ENCODE measurements at places on chromosomes 5 and 9. TPM values are rescaled to one million over a fixed set of nuclear protein-coding genes. Genes with fewer than 3 reads are reported as not detected.

- no peak for DNase-seq
Observed at GRCh38 chr5:8458038-8458383, 589.1 kb downstream of the MTRR start.

- no peak for DNase-seq
Observed at GRCh38 chr5:164002628-164003027, 497.2 kb downstream of the MAT2B start.

- no peak for DNase-seq
Observed at GRCh38 chr9:109721001-109721400, 59.0 kb upstream of the PALM2AKAP2 start.

DNA sequence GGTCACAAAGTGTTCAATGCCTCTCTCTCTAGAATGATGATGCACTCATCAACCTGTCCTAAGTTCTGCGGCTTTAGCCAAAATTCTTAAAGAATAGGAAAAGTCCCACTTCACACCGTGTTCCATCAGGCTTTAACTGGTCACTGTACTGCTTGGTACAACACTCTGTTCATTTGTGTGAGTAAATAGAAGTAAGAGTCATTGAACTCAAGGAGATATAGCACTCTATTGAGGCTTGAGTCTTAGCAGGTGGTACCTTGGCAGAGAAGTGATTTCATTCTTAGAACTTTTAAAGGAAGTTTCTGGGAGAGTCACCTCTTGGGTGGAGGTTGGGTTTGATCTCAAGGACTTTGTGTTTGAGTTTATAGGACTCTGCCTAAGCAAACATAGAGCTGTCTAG is 92.6 kb downstream of the TENT4A start:
- no peak for DNase-seq

DNA sequence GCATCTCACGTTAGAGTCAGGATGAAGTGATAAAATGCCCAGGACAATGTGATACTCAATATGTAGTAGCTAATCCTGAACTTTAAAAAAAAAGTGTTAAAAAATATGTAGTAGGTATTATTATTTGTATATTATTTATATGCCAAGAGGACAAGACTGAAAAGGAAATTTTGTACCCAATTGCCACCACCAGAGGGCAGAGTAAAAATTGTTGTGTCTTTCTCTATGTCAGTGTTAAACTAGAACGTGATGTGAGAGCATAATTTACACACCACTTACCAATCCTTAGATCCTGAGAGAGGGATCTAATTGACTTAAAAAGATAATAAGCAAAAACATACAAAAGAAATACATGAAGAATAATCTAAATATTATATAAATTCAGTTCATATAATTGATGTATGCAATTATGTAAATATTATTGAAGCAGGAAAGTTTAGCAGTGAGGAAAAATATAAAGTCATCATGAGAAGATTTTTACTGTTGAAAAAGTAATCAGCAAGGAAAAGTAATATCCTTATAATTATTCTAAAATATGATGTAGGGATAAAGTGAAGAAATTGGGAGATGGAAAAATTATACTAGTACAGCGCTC is 288.9 kb downstream of the RAB3C start:
- DNase-seq: no peak

DNA sequence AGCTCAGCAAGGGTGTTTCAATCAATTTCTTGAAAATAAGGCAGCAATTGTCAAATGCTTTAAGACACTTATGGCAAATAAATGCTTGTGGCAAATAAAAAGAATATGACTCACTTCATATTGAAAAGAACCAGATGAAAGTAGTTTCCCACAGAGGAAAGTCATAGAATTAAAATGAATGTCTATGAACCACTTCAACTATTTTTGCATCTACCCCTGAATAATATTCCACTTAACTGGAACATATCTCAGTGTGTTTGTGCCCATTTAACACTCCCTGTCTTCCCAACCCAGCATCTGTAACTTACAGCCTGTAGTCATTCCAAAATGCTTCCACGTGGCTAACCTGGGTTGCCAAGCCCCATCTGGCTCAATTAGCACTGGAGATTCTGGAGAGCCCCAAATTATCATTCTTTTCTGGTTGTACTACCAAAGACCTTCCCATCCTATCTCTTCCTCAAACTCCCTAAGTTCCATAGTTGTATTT is 84.7 kb downstream of the FEM1C start:
- DNase-seq: no peak

GRCh38 chr5:131457193-131457592 is 177.8 kb downstream of the RAPGEF6 start:
- no peak for DNase-seq

DNA sequence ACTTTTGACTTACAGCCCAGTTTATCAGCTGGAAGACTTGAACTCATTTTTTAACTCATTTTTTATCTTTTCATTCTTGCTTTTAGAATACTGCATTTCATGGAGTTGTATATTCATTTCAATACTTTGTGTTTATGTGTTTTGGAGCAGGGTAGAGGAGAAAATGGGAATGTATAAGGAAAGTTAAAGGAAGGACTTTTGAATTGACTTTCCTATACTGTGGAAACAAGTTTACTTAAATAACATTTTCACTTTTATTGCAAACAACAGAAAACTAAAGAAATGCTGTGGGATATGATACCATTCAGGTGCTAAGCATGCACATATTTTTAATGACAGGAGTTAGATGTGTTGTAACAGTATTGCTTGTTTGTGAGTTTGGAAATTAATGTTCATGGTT is 11.7 kb downstream of the NIPBL start:
- no peak for DNase-seq

DNA sequence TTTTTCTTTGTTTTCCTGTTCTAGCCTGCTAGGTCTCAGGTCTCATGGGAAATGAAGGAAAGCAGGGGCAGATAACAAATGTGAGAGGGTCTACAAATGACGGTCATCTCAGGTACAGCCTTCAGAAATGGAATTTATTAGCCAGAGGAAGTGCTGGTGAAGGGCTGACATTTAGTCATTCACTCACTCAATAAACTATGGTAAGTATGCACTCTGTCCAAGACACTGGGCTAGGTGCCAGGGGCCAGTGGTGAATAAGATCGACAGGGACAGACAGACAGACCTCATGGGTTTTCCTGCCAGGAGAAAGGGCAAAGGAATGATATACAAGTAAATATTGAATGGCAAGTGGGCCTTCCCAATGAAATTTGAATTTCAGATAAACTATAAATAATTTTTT is 6.3 kb downstream of the PDE6A start:
- DNase-seq: no peak

DNA sequence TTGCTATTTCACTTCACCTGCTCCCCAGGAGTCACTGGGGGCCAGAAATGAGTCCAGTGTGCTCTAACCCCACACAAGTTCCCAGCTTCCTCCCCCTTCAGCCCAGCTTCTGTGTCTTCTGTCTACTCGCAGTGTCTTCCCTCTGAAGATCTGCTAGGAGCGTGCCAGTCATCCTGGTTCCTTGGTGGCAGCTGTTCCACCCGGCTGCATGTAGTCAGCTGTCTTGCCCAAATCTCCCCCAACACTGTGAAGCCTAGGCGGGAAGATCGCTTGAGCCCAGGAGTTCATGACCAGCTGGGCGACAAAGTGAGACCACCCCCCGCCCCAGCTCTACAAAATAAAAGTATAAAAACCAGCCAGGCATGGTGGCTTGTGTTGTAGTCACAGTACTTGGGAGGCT is 154.0 kb downstream of the GDNF start:
- DNase-seq: no peak

GRCh38 chr5:59236986-59237385 is 654.1 kb downstream of the RAB3C start:
- DNase-seq: no peak

GRCh38 chr9:132037458-132037857 is 42.2 kb downstream of the MED27 start:
- no peak for DNase-seq

- no peak for DNase-seq
Observed at GRCh38 chr5:139955053-139955605, 88.0 kb downstream of the NRG2 start.

DNA sequence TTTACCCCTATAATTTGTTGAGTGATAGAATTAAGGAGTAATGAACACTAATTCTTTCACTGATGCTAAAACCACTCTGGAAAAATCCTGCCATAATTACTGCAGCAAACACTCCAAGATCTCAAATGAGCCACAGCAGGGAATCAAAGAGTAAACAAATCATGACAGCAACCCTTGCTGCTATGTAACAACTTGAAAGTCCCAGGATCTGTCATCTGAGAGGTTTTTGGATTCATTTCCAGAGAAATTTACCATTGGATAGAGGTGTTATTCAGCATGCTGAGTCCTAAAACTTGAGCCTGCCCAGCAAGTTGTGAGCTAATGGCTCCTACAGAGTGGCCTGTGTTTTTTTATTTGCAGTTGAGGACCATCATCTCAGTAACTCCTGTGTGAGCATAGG is 59.2 kb downstream of the PRLR start:
- DNase-seq: no peak

DNA sequence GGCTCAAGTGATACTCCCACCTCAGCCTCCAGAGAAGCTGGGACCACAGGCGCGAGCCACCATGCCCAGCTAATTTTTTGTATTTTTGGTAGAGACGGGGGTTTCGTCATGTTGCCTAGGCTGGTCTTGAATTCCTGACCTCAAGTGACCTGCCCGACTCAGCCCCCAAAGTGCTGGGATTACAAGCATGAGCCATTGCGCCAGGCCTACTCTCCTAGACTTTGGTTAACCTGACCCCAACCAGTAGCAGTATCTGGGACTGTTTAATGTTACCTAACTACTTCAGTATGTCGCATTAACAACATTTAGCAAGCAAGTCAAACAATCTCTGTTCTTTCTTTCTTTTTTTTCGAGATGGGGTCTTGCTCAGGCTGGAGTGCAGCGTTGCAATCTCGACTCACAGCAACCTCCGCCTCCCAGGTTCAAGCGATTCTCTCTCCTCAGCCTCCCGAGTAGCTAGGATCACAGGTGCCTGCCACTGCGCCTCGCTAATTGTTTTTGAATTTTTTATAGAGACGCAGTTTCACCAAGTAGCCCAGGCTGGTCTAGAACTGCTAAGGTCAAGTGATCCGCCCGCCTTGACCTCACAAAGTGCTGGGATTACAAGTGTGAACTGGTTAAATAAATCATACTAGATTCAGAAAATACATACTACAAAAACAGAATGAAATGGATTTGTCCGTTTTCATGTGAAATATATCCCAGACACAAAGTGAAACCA is 2.0 kb downstream of the AK3 start:
- no peak for DNase-seq

- DNase-seq: no peak
Observed at GRCh38 chr5:127425037-127425436, 92.4 kb upstream of the PRRC1 start.

DNA sequence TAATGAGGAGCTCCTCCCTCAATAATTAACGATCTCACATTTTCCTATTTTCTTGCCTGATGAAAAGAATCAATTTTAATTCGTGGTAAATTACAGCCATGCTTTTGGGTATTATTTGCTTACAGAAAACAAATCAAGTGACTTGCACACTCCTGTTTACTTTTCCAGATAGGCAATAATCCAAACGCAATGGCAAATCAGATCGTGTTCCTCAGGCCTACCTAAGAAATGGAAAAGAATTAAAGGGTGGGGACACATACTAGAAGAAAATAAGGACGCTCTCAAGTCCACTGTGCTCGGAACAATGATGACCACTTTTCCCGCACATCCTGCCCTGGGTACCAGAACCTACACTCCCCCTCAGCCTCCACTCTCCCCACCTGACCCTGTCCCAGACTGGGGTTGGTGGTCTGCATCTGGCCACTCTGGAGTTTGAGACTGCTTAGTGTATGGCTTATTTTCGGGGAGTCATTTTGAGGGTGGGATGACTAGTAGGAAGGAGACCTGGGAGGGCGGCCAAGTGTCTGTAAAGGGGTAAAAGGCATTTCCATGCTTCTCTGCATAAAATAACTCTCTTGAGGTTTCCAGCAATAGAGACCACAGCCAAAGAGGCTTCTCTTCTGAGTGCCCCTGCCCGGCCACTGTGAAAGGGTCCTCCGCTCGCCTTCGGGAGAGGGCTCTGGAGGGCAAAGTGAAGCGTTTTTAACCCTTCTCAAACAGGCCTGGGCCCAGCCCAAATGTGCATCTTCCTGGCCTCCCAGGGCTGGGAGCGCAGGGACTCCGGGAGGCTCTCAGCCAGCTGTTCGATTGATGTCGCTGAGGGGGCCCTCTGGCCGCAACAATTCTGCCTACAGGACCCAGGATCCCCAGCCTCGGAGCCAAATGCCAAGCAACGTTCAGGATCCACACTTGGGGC is 4.5 kb upstream of the OTP start:
- no peak for DNase-seq

DNA sequence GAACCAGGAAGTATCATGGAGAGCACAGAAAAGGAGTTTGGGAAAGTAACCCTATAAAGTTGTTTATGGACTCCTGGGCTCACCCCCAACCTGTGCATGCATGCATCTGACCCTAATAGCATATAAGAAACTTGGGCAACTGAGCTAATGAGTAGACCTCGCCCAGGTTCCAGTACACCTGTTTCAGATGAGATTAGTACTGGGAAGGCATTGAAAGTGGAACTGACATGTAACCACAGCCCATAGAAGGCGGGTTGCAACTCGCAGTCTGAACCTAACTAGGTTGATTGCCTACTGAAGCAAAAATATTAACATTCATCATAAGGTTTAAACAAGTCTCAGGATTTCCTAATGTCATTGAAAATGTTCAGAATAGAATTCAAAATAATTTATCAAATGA is 87.0 kb downstream of the WNK2 start:
- DNase-seq: no peak

DNA sequence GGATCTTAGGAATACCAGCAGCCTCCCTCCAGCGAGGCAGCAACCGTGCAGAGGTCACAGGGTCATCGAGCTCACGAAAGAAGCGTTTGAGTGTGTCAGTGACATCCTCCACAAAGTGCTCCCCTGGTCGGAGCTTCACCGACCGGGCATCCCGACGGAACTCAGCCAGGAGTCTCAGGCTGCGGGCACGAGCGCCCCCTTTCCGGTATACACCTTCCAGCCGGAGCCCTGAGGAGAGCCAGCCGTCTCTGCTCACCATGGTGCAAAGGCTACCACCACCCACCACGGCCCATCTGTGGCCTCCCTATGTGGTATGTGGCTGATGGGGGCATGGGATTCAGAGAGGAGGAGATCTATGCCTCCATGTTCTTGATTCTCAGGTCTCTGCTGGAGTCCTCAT is 10.8 kb upstream of the FCHSD1 start:
- DNase-seq: no peak

GRCh38 chr5:20245432-20245974 is 257.5 kb upstream of the CDH18 start:
- DNase-seq: no peak

GRCh38 chr5:88384886-88385285 is 116.2 kb upstream of the TMEM161B start:
- no peak for DNase-seq

GRCh38 chr5:7014611-7015010 is 301.4 kb downstream of the TENT4A start:
- no peak for DNase-seq

GRCh38 chr5:89844548-89844947 is 565.0 kb downstream of the CETN3 start:
- DNase-seq: no peak

The ANKDD1B gene
- 3.6 TPM for total RNA-seq

The IL3 gene
- total RNA-seq: not detected

The FRMD3 gene
- total RNA-seq: 38.1 TPM

The DBN1 gene
- 63.5 TPM for total RNA-seq

The SH3GL2 gene
- total RNA-seq: 1.1 TPM

The WNT8A gene
- total RNA-seq: not detected

The DDX4 gene
- not detected for total RNA-seq

The C9orf50 gene
- 2.2 TPM for total RNA-seq

The AK1 gene
- 61.0 TPM for total RNA-seq

The PFDN1 gene
- 42.7 TPM for total RNA-seq

The IFNA16 gene
- not detected for total RNA-seq

The PRUNE2 gene
- 55.3 TPM for total RNA-seq

The DMRTA1 gene
- 0.53 TPM for total RNA-seq

The NACC2 gene
- 56.8 TPM for total RNA-seq

The GRXCR2 gene
- total RNA-seq: not detected

The SLC45A2 gene
- not detected for total RNA-seq

The SLC9A3 gene
- 12.3 TPM for total RNA-seq

The IRX1 gene
- 0.62 TPM for total RNA-seq
